Stimulated activated CD4-positive, alpha-beta T cell treated with anti-CD3 and anti-CD28 coated beads, TNF-alpha, amount 100 ng/mL, for 1 hour (primary cell): ENCODE measurements at places on chromosomes 5 and 9.

GRCh38 chr5:135921388-135921787, 25.7 kb upstream of the IL9 start:
- no peak for DNase-seq

DNA sequence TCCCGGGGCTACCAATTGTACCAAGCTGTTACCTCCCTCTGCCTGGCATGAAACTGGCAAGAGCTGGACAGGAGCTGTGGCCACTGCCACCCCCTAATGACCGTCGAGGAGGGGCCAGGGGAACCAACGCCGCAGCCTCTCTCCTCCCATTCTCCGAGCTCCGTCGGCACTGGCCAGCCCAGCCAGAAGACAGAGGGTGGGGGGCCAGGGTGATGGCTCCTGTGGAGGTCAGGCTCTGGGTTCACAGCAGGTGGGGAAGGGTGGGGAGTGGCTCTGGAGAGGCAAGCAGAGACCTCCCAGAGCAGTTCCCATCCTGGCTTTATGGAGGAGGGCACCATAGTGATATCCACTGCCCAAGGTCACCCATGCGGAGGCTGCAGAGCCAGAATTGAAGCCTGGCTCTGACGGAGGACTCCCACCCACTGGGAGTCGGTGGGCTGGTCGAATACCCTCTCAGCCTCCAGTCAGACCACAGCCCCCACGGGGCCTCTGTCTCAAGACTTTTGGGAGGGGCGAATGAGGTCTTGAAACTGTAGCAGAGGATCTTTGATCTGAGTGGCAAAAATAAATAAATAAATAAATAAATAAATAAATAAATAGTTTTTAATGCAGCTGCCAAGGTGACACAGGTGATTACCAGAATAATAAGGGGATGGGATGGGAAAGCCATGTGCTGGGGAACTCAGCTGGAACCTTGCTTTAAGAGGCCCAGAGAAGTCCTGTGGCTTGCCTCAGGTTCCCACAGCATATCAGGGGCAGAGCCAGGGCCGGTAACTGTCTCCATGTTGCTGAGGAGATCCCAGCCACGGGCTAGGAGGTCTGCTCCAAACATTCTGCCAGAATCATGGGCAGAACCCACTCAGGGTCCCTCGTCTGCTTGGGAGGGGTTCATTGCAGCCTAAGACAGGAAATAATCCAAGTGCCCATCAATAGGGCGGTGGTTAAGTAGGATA, 42.5 kb upstream of the NEURL1B start:
- no peak for DNase-seq

- no peak for DNase-seq
These were observed 32.7 kb downstream of the GAPT start for GRCh38 chr5:58523956-58524355.

DNA sequence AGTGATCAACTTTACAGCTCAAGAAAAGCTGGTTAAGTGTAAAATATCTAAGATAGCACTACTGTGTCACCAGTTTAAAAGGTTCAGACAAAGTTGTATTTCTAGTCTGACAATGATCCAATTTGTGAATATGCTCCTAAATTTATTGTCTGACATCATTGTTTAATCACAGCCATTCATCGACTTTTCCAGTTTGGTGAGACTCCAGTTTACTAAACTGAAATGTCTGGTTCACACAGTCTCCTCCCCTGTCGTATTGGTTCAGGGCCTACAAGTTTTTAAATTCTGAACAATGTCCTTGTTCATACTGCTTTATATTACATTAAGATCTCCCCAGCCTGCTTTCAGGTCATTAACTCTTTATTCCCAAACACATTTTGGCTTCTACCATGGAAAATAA, 161.4 kb downstream of the CHSY3 start:
- DNase-seq = no peak

- DNase-seq = no peak
These were observed 47.6 kb downstream of the MCTP1 start for GRCh38 chr5:95237324-95237723.

DNA sequence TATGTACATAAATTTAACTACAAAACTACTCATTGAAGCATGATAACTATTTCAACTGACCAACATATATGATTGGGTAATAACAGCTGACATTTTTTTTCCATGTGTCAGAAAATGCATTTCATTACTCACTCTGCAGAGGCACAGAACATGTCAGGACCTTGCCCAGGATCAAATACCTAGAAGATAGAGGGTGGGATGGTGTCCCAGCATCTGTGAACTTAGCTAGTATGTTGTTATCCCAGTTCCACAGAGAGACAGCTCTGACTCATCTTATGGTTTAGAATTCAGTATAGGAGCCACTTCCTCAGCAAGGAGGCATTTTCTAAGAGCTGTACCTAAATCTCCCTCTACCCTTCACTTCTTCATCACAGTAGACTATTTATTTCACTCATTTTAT, 1198.6 kb upstream of the ACO1 start:
- no peak for DNase-seq

- no peak for DNase-seq
These were observed 192.0 kb downstream of the IRX1 start for GRCh38 chr5:3787604-3788003.

DNA sequence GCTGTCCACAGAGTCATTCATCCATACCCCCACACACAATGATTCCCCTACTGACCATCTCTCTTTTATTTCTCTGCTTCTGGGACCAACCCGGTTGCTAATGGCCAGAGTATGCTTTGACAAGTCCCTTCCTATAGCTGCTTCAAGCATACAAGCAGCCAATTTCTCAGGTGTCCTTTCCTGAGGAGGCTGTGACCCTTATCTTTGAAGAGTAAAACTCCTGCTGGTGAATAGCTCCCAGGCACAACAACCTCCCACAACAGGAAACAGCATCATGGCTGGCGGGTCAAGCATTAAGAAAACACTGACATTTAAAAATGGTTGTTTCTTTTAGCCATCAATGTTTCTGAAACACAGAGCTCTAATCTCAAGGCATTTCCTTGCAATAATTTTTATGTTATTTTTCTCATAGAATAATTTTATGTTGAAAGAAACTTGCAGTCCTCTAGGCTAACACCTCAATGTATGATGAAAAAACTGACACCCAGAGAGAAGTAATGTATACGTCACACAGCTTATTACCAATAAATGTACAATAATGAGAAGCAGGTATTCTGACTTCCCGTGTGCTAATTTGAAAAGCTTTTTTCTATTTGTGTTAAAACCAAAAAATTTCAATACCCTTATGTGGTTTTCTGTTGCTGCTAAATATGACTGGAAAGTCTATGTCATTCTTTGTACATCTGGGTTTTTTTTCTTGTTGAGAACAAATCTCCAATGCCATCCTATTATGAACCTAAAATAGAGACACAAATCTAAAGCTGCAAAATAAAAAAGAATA, 7.5 kb upstream of the PAM start:
- DNase-seq = no peak

- DNase-seq = no peak
These were observed 396.9 kb downstream of the AGTPBP1 start for GRCh38 chr9:85344901-85345300.

DNA sequence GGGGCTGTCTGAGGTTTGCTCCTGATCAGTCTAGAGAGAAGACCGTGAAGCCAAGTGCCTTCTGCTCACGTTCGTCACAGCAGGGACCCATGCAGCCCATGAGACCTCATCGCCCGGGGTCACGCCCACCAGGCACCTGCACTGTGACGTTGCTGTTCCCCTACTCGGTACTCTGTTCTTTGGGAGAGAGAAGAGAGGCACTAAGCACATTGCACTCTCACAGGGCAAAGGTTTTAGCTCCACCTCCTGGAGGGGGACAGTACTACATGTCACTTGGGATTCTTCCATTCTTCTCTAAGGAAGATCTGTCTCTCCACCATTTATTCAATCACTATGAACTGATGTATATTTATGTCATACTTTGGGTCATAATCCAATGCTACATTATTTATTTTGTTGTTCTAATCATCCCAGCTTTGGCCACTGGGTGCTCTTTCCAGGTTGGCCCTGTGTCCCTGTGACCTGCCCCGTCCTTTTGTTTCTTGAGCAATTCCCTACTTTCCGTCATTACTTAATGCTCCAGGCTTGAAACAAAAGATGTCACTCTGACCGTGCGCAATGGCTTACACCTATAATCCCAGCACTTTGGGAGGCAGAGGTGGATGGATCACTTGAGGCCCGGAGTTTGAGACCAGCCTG, 31.4 kb upstream of the BRD3 start:
- DNase-seq = peak; percentile 15

- no peak for DNase-seq
These were observed 278.6 kb downstream of the SPOCK1 start for GRCh38 chr5:137220523-137220927.

- no peak for DNase-seq
These were observed 15.1 kb downstream of the PLK2 start for GRCh38 chr5:58444805-58445204.

DNA sequence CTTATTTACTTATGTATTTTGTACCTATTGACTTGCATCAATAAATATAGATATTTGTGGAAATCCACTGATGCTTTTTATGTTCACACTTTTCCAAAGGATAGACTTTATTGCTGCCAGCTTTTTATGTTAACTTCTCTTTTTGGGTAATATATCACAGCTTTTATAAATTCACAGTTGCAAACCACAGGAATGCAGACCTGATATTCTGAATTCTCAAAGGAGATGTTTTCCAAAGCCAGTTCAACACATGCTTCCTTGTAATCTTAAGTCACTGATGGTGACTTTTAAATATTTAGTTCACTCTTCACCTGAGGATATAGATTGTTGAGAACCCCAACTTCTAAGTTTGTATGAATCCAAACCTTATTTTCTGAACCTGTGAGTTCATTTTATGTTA, 223.4 kb upstream of the PRR16 start:
- DNase-seq = no peak

- no peak for DNase-seq
These were observed 88.7 kb downstream of the GPBP1 start for GRCh38 chr5:57262541-57262940.

DNA sequence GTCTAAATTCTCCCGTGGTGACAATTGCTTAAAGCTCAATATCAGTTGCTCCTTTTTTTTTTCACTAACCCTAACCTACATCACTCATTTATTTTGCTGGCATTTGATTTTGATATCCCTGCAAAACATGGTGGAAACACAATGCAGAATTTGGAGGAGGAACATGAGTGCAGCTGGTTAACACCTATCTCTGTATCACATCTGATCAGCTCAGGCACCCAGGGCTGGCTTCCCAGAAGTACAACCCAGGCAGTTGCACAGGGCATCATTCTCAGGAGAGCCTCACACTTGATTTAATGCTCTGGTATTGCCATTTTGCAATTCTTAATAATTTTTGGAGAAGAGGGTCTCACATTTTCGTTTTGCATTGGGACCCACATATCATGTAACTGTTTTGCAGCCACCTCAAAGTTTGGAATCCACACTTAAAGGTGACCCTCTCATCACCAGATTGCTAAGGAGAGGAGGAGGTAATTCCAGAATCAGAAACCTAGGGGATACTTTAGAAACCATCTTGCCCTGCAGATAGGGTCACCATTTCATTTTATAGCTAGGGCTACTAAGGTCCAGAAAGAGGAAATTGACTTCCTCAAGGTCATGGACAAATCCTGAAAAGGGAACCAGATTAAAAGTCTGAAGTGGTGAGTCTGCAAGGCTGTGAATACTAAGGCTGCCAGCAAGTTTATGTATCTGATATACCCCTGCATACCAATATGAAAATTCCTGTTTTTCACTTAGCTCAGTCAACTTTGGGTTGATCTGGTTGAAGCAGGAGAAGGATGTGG, 19.3 kb upstream of the ADAM19 start:
- no peak for DNase-seq

GRCh38 chr5:138597661-138598400, 22.6 kb upstream of the HSPA9 start:
- DNase-seq = no peak

DNA sequence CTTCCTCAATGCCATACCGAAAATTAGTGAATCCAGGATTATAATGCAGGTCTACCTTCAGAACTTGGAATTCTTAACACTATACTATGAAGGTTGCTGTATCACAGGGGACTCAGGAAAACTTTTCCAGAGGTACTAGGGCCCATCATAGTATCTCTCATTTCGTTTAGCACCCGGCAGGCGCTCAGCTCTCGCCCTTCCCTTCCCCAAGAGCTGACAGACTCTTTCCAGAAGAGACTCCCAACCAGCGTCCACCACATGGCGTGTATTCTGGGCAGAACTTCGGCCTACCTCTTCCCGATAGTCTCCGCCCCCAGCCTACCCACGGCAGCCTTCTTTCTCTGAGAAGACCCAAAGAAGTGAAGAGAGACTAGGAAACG, 271 bp downstream of the NOL8 start:
- no peak for DNase-seq

DNA sequence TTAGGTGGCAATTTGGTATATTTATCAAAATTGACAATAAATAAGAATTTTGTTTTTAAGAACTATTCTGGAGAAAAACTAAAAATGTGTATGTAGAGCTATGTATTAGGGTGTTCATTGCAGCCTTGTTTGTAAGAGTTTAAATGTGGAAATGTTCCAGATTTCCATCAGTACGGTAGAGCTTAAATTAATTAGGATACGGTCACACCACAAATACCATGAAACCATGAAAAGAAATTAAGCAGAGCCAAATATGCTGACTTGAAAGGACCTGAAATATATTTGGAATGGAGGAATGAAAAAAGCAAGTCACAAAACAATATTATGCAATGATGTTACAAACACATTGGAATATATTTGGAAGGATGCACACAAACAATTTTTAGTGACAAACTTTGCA, 64.6 kb downstream of the ACTBL2 start:
- DNase-seq = no peak

GRCh38 chr5:8824371-8824770, 721.5 kb downstream of the SEMA5A start:
- DNase-seq = no peak

GRCh38 chr9:1550636-1551035, 464.5 kb upstream of the SMARCA2 start:
- DNase-seq = no peak

DNA sequence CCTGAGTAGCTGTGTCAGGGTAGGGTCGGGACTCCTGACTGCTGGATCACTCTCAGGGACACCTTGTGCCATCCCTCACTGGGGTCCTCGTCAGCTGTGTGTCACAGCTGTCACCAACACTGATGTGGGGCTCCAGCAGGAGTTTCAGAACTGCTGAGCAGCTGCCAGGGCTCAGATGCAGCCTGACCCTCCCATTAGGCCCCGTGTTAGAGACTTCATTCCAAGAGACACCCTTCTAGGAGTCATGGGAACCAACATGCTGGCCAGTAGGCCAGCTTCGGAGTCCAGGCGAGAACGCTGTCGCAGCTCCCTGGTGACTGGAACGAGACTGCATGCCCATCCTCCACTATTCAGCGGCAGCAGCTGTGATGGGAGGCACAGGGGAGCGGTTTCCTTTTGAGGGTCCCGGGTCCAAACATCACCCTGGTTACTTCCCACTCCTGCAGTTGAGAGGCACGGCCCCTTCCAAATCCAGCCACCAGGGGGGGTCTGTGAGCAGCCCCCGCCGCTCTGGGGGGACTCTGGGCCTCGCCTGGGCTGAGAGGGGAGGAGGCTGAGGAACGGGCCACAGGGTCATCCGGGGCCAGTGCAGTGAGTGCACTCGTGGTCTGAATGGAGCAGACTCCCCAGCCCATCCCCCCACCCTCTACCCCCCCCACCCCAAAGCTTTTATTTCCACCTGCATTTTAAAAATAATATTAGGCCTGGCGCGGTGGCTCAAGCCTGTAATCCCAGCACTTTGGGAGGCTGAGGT, 12.6 kb upstream of the TCF7 start:
- no peak for DNase-seq
